GOT3 (cell line): ENCODE measurements at places on chromosomes 1 and 21.

- DNase-seq, result no peak
Measured at GRCh38 chr1:117017648-117018047, 16.1 kb downstream of the CD101 start.

- no peak for DNase-seq
Measured at GRCh38 chr1:31830511-31830910, 14.7 kb upstream of the SPOCD1 start.

DNA sequence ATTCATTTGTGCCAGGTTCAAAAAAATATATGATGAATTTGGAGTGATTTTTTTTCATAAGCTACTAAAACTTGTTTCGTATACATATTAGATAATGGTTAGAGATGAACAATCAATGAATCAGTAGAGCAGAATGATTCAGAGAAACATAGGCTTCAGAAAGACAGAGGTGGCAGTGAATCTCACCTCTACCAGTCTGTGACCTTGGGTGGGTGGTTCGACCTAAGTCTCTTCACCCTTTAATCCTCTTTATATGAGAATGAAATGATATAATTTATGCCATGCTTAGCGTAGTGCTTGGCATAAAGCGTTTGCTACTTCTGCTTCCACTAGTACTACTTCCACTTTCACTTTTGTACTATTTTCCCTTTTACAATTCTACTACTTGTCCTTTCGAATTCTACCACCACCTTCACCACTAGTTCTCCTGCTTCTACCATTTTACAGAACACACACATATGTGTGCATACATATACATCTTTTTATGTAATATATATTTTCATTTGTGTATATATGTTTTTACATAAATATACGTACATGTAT, 45.1 kb downstream of the FYB2 start:
- DNase-seq, result no peak

DNA sequence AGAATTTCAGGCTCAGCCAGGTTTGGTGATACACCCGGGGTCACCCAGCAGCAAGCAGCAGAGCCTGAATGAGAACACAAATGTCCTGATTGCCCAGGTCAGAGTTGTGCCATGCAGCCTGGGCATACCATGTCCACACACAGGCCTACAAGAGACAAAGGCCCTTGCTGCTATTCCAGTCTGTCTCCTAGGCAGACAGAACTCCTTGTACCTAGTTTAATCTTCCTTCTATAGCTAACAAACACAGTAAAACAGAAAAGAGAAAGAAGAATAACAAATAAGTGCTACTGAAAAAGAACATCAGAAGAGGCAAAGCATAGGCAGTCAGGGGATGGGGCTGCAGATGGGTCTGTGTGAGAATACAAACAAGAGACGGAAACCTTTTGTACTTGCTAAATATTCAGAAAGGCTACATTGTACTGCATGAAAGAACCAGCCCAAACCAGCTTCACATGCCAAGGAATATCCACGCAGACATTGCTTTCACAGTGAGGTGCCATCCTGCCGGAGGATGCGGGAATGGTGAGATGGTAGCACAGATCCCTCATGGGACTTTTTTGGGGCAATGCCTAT, 401.7 kb downstream of the OMA1 start:
- DNase-seq, result no peak

GRCh38 chr1:183719289-183719688, 66.2 kb upstream of the APOBEC4 start:
- no peak for DNase-seq

GRCh38 chr1:26344147-26344920, 9.6 kb downstream of the CRYBG2 start:
- DNase-seq, result no peak

- no peak for DNase-seq
Measured at GRCh38 chr1:234601301-234602017, 8.5 kb downstream of the IRF2BP2 start.

- DNase-seq, result no peak
Measured at GRCh38 chr1:63635681-63636080, 42.5 kb downstream of the PGM1 start.

GRCh38 chr1:175675017-175675416, 68.4 kb downstream of the TNR start:
- no peak for DNase-seq

GRCh38 chr21:41245509-41246135, 71.0 kb upstream of the FAM3B start:
- no peak for DNase-seq

DNA sequence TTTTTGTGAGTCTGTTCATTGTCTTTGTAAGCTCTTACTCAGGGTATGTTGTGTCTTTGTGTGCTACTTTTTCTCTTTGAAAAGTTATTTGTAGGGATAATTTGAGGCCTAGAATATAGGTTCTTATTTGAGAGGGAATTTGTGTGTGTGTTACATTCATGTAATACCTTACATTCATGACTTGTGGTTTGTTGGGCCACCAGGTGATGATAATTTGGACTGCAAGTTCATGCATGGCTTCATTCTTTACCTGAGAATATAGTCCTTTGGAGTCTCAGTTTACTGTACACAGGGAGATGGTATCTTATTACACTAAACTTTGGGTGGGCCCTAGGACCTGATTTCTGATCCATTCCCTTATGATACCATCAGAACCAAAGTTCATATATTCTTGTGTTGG, 51.8 kb upstream of the FASLG start:
- DNase-seq, result no peak

DNA sequence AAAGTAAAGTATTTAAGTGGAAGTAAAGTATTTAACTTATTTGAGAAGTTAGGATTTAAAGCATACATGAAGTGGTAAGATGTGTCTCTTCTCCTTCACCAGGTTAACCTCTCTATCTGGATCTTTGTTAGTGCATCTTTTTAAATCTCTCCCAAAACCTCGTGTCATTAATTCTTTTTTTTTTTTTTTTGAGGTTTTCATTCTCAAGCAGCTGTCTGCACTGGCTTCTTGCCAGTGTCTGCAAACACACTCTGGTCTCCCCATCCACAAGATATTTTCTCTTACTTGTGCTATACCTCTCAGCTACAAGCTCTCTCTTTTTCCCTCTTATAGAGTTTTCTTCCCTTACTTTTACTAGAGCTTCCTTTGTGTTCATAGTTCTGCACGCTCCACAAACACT, 49.0 kb downstream of the CLDN17 start:
- DNase-seq, result no peak

GRCh38 chr1:180415985-180416633, 86.3 kb downstream of the ACBD6 start:
- DNase-seq, result no peak

DNA sequence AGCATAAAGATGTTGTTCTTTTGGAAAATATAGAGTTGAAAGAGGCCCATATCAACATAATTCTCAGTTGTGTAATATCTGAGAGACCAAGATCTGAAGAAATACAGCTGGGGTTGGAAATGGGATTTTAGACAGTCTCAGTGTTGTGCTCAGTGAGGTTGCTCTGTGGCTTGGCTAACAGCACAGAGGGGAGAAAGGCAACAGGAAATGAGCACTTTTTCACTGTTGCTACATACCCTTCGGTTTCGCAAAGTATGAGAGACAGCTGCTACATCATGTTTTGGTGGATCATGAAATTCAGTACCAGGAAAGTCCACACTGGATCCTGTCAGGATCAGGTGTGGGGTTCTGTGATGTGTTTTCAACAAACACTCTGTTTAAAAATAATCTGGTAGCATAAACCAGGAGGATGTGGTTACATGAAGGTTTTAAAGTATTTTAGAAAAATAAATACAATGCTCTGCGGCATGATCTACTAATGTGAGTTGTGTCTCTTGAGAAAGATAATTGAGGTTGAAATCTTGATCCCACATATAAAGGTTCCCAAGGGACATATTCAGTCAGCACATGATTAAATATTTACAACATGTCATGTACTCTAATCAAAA, 7.0 kb upstream of the GPR88 start:
- no peak for DNase-seq

DNA sequence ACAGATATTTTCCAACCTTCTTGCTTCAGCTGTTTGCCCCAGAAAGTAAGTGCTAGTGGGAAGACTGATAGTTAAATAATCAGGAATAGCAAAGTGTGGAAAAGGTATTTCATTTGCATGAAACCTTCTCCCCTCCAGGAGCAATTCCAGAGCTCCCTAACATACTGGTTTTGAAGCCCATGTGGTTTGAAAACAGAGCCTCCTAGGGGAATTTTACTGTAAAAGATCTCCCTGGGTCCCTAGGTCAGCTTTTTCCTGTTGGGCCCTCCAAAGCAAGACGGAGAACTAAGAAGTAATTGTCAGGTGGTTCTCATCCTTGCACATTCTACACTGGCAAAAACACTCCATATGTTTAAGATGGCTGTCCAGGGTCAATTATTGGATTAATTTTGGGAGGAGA, 218.7 kb upstream of the FOXD3 start:
- no peak for DNase-seq

DNA sequence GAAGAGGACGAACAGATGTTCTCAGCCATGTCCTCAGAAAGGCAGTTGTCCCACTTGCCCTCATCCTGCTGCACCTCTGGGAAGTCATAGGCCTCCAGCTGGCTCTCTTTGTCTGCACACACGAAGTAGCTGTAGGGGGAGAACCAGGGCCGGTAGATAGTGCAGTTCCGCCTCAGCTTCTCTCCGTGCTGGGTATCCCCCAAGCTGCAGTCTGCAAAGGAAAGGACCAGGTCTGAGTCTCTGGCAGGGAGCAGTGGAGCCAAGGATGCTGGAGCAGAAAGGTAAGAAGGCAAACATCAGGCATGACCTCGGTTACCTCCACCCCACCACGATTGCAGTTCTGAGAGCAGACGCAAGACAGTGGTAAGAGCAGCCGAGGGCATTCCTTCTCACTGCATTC, 2.2 kb downstream of the SPATA46 start:
- DNase-seq, result no peak

GRCh38 chr1:116498789-116499628, 71.8 kb downstream of the CD58 start:
- DNase-seq, result peak; percentile 5

GRCh38 chr21:42042651-42043050, 28.5 kb upstream of the UMODL1 start:
- DNase-seq, result no peak

- DNase-seq, result no peak
Measured at GRCh38 chr1:167714098-167714438, 7.7 kb upstream of the MPZL1 start.

DNA sequence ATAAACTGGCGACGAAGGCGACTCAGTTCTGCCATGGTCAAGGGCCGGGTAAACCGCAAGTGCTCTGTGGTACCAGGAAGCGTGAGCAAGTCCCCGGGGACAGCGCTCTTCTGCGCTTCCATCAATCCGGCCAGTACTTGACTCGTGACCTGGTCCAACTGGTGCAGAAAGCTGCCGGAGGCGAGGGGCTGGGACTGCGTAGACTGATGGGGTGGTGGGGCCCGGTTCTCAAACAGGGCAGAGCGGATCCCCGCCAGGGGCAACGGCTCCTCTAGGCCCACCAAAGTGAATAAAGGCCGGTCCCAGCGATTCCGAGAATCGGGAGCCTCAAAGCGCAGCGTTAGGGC, 852 bp downstream of the KTI12 start:
- DNase-seq, result peak; percentile 25

DNA sequence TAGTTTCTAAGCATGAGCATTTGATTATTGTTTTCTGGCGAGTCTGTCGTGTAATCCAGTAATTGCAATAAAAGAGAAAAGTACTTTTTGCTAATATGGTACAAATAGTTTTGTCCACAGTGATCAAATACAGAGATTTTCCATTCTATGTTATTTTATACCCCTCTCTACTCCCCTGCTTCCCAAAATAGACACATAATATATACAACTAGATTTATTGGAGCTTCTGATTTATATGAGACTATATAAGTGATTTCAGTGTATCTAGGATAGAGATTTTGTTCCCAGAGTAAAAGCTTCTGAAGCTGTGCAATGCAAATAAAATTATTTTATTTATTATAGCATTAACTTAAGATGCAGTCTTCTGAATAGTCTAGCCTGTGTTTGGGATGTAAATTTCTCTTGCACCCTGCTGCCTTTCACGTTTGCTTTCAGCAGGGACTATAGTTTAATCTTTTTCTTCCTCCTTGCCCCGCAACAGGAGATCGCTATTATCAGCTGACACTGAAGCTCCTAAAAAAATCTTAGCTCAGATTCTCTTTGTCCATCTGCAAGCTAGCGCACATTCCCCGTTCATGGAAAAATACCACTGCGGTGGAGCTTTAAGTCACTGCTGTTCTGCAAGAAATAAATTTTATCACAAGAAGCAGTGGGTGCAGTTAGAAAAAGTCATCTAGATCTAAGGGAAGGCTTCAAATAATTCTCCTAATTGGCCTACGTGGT, 273.3 kb downstream of the DISC1 start:
- DNase-seq, result no peak

- no peak for DNase-seq
Measured at GRCh38 chr1:232988572-232989040, 38.2 kb downstream of the NTPCR start.

- DNase-seq, result no peak
Measured at GRCh38 chr1:89736937-89737733, 83.7 kb upstream of the LRRC8D start.

DNA sequence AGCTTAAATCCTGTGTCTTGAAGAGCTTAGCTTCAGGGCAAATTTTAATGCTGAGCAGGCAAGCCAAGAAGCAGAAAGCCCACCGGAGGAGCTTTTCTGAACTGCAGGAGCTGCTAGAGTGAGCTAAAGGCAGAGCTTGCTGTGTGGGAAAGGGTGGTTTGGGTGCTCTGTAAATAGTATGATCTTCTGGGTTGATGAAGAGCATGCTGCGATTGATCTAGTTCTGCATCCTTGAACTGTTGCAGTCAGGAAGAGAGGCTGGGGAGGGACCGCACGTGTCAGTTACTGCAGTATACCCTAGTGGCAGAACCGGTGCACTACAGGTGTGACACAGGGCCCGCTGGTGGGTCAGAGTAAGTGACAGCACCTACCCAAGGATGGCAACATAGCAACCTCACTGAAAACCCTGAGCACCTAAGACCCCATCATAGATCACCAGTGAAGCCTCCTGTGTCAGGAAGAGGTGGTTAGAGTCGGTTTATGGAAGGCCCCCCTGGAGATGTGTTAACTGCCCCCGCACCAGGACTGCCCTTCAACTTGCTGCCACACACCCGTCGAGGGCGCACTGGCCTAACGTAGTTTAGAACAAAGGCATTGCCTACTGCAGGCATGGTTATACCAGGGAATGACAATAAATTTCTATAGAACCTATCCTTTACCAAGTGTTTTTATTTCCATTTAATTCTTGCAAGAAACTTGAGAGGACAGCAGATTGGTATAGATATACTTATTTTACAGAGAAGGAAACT, 146.0 kb upstream of the KIAA0040 start:
- no peak for DNase-seq

DNA sequence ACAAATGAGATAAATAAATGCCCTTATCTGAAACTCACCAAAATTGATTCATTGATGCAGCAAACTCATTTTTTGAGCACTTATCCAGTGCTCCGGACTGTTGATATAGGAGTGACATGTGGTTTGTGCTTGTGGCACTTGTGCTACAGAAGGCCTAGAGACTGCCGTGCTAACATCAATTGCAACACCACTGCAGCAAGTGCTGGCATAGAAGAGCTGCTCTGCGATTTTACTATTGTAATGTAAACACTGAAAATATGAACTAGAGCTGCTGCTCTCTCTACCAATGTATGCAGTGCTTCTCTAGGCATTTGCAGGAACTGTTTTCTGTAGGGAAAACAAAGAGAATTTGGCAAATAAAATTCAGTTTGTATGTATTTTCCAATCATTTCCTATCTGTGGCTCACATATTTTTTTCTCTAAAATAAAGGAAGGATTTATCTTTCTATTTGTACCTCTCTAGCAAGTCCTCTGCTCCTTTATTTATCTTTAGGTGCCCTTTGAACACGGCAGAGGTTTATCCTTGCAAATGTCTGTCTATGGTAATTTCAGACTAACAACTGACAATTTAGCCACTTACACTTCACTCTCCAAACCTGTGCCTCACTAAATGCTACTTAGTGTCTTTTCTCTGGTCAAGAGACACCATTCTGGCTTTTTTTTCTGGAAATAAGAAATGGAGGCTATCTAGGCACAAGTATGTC, 409.5 kb upstream of the ADGRL2 start:
- DNase-seq, result no peak
